T-helper 9 cell (primary cell): ENCODE measurements at places on chromosomes 1 and 21.

DNA sequence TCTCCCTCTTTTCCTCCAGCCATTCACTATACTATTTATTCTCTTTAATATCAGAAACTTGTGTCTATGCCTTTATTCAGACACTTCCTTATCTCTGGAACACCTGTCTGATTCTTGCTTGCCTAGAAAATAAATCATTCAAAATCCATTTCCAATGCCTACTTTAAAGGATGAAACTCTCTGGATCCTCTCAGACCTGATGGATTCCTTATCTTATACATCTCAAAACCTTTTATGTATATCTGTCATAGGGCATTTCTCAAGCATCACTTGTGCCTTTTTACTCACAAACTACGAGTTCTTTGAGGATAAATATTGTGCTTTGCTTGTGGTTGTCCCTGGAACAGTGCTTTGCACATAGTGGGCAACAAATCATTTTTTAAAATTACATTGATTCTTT is 3.8 kb upstream of the ATP6V1G3 start:
- no peak for DNase-seq

DNA sequence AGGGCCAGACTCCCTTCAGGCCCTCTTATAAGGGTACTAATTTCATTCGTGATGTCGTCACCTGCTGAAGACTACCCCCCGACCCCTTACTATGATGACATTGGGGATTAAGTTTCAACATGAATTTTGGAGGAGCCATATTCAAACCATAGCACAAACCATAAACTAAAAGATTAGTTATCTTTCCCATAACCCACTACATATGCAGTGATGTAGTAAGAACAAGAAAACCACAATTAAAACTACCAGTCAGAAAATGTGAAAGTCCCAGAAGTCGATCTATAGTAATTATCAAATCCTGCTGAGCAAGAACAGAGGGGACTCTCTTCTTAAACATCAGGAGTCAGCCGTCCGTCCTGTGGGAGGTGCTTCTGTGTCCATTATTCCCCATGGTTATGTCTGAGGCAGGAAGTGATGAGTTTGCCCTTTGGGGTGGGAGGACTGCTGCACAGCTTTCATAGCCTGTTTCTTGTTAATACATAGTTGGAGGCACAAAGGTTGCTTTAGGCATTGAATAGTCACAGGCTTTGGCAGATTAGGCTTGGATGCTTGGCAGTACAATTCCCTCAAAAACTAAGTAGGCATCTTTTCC is 35.9 kb upstream of the PTGFRN start:
- no peak for DNase-seq

DNA sequence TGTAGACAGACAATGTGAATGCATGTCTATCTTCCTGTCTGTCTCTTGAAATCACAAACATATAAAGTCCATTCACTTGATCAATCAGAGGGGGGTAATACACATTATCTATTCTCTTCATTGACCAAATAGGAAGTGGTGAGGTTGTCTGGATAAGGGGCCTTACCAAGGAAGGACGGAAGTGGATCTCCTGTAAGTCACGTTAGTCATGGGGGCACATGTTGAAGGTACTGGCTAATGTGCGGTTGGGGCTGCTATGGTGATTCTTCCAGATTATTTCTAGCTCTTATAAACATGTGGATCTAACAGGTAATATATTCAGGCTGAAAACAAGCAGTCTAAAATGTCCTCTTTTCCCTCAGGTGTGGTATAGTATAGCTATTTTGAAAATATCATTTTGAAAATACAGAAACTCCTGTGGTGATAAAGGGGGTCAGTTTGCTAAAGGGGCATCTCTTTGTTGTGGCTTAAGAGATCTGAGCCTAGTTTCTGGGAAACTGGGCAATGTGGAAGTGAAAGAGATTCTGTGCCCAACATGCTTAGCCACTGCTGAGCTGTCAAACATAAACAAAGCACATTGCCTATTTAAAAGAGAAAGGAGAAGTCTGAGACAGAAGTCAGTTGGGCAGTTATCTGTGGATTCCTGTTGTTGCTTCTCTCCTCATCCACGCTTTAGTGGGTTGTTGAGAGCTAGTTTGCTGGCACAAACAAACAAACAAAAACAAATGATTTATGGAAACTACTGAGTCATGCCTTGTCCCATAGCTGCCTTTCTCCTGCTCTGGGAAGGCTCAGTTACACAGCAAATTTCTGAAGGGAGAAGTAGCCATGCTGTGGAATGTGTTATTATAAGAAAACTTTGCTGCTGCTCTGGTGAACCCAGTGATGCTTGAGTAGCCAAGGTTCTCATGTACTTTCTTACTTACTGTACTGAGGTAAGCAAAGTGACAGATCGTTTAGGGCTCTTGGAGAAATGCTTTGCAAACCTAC is 166.9 kb downstream of the HLX start:
- no peak for DNase-seq

DNA sequence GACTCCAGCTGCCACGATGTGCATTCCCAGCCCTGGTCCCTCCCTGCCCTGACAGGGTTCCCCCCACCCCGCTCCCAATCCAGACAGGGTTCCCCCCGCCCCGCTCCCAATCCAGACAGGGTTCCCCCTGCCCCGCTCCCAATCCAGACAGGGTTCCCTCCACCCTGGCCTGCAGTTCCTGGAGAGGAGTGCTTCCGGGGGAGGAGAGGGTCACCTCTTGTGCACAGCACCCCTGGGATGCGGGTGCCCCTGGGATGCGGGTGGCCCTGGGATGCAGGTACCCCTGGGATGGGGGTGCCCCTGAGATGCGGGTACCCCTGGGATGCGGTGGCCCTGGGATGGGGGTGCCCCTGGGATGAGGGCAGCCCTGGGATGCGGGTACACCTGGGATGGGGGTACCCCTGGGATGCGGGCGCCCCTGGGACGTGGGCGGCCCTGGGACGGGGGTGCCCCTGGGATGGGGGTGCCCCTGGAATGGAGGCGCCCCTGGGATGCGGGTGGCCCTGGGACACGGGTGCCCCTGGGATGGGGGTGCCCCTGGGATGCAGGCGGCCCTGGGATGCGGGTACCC is 36.7 kb upstream of the SLC19A1 start:
- DNase-seq: no peak

GRCh38 chr1:156815961-156816422 is 656 bp downstream of the SH2D2A start:
- DNase-seq: no peak

DNA sequence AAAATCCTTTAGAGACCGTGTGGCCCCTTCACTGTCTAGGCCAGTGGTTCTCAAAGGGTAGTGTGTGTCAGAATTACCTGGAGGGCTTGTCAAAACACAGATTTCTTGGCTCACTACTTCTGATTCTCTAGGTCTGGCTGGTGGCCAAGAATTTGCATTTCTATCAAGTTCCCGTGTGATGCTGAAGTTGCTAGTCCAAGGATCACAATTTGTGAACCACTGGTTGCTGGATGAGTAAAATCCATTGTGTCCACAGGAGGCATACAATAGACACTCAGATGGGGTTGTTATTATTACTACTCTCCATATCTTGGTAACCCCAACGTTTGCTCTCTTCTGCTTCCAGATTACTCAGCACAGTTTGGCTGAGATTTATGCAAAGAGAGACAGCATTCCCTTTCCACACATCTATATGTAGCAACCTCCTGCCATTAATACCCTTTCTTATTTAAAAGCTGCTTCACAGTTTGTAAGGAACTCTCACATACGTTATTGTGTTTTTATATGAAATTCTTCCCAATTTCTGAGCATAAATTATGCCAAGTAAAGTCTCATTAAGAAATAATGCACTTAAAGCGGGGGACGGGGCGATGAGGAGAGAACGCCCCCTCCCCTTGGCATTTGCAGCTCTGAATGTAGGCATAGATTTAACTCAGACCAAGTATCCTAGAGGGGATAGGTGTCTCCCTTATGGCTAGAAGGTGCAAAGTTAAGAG is 720 bp upstream of the TMCC2 start:
- no peak for DNase-seq

DNA sequence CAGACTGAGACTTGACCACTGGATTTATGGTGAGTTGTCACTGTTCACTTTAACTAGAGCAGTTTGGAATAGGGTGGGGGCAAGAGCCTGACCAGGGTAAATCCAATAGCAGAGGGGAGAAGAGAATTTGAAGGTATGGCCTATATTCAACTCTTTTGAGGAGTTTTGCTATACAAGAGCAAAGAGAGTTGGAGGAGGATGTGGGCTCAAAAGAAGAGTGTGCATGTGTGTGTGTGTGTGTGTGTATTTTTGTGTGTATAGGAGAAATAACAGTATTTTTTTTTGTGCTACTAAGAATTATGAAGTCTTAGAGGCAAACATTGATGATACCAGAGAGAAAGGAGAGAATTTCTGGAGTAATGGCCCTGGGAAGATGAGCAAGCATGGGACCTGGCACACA is 164.8 kb upstream of the JUN start:
- DNase-seq: no peak

DNA sequence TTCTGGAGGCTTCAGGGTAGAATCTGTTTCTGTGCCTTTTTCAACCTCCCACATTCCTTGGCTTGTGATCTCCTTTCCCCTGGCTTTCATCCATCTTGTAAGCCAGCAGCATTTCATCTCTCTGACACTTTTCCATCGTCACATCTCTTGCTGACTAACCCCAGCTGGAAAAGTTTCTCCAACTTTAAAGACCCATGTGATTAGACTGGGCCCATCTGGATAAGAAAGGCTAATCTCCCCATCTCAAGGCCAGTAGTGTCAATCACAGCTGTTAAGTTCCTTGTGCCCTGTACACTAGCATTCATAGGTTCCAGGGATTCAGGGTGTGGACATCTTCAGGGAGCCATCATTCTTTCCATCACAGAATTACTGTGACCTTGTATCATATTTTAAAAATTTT is 452.1 kb downstream of the TTLL7 start:
- DNase-seq: no peak

- no peak for DNase-seq
Measured at GRCh38 chr21:41597811-41598231, 89.9 kb upstream of the TMPRSS2 start.

DNA sequence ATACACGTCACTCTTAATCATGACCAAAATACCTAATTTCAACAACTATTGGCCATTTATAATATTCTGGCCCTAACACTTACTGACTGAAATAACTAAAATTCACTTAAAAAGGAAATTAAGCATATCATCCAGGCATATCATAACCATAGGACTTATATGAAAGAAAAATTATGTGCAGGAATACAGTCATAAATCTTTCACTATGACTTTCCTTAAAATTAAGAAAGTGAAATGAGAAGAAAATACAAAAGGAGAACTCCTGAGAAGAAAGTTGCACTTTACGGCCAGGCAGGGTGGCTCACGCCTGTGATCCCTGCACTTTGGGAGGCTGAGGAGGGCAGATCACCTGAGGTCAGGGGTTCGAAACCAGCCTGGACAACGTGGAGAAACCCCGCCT is 9.4 kb downstream of the ZZZ3 start:
- no peak for DNase-seq

GRCh38 chr1:235657747-235658526 is 8.4 kb upstream of the GNG4 start:
- no peak for DNase-seq

- DNase-seq: no peak
Measured at GRCh38 chr1:192600275-192600674, 24.7 kb downstream of the RGS1 start.

DNA sequence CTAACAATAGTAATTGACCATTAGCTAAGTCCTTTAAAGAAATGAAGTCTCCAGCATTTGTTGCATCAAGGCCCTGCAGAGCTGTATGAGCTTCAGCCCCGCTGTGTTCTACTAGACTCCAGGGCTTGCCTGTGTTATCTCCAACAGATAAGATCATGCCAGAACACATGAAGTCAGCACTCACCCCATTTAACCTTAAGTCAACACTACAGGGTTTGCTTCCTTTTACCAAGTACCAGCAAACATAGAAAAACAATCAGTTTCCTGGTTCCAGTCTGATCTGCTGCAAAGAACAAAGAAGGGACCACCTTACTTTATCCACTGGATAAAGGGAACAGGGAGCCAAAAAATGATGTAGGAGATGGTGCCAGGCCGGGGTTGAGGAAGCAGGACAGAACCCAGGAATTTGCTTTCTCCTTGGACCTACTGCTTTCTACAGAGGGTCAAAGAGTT is 41.3 kb upstream of the ENAH start:
- DNase-seq: no peak

DNA sequence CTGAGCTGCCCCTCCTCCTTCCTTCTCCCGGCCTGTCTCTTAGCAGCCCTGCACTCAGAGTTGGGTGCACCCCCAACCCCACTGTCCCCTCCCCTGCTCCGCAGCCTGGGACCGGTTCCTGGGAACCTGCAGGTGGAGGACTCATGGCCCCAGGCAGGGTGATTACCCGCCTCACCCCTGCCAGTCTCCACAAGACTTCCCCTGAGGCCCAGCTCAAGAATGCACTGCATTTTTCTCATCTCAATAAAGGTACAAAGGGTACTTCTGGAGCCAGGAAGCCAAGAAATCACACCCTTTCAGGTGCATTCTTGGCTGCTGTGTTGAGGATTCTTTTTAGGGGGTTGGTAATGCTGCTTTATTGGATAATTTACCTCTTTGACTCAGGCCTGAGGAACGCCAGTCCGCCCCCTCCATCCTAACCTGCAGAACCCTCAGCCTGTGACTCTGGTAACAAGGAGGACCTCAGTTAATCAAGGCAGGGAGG is 126.3 kb upstream of the TMPRSS2 start:
- DNase-seq: no peak

DNA sequence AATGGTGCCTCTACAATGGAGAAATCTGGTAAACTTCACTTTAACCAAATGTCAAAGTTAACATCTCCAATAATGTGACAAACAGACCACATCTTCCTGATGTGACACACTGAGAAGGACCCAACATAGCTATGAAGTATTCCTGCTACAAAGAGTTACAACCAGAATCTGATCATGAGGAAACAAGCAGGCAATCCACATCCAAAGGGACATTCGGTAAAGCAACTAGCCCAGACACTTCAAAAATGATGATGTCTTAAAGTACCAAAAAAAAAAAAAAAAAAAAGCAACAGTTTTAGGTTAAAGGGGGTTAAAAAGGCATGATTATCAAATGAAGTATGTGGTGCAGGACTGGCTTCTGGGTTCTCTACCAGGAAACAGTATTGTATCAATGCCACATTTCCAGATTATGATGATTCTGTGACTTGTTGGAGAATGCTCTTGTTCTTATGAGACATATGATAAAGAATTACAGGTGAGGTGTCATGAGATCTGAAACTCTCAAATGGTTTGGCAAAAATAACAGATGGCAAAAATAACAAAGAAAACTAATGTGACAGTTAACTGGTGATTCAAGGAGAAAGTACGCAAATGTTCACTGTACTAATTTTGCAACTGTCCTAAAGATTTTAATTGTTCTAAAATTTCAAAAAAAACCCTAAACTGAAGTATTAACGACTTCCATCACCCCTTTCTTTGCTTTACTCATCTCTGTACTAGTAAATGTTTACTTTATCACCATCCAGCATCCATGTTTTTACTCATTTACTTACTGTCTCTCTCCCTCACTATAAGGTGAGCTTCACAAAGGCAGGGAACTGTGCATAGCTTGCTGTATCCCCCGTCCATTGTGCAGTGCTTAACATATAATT is 2.8 kb downstream of the CD58 start:
- DNase-seq: no peak

DNA sequence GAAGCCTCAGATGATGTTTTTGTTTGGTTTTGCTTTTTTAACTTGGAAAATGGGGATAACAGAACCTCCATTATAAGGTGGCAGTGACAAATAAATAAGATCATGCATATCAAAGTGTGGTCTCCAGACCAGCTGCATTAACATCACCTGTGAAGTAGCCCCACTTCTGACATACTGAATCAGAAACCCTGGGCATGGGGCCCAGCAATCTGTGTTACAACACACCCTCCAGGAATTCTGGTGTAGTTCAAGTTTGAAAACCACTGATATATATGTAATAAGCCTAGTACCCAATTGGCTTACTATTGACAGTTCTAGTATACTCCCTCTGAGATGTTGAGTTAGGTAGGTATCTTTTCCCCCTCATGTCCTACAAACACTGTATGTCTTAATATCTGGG is 24.1 kb upstream of the RNF19B start:
- no peak for DNase-seq
